ENCODE measurements at places on chromosomes 1 and 21.

- DNase-seq = no peak
Observed at GRCh38 chr1:206736878-206737728, 33.5 kb upstream of the IL19 start.

DNA sequence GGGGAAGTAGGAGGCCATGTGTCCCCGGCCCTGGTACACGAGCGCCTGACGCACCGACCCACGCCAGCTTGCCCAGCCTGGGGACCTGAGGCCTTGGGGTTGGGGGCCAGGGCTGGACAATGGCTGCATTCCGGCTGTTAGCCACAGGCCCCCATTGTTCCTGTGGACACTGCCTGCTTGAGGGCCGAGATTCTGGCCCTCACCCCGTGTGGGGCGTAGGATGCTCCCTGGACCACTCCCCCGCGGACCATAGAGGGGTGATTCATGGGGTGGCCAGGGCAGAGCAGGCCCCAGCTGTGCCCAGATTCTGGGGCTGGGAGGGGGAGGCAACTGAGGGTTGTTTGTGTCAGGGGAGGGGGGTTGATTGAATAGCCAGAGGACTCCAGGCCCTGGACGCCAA, 11.7 kb downstream of the POU3F1 start:
- DNase-seq = no peak

- no peak for DNase-seq
Observed at GRCh38 chr1:40057310-40058030, 16.9 kb downstream of the CAP1 start.

- DNase-seq = no peak
Observed at GRCh38 chr1:4676253-4676652, 21.8 kb downstream of the AJAP1 start.

GRCh38 chr1:153775458-153776327, 486 bp downstream of the SLC27A3 start:
- peak; percentile 91 for DNase-seq

- DNase-seq = peak; percentile 78
Observed at GRCh38 chr1:228989992-228990827, 254.9 kb downstream of the RHOU start.

DNA sequence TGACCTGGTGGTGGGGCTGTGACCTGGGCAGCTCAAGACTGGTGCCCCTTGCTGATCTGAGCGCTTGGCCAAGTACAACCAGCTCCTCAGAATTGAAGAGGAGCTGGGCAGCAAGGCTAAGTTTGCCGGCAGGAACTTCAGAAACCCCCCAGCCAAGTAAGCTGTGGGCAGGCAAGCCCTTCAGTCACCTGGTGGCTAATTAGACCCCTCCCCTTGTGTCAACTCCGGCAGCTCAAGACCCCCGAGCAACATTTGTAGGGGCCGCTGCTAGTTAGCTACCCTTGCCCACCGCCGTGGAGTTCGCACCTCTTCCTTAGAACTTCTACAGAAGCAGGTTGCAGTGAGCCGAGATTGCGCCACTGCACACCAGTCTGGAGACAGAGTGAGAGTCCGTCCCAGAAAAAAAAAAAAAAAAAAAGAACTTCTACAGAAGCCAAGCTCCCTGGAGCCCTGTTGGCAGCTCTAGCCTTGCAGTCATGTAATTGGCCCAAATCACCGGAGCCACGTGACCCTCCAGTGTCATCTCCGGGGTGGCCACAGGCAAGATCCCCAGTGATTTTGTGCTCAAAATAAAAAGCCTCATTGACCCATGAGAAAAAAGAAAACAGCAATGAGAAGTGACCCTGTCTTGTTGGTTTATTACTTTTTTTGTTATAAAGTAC, 39.3 kb upstream of the LGALS8 start:
- no peak for DNase-seq

DNA sequence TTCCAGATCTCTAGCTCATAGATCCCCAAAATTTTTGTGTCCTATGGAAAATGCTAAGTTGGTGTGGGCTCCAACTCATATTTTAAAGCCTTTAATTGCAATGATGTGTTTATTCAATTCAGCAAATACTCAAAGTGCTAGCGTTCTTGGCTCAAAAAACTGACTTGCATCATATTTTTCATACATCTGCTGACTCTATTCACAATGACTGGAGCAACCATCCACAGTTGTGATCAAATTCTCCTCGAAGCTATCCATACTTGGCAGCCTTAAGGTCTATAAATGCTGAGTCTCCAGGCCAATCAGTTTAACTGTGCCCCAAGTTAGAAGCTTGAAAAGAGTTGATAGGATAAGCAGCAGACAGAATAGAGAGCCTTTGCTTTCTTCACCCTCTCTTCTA, 2.9 kb upstream of the ATP1A1 start:
- no peak for DNase-seq

- DNase-seq = no peak
Observed at GRCh38 chr1:150479370-150479769, 7.8 kb upstream of the TARS2 start.
